Hindlimb muscle (tissue), 1 donor: ENCODE measurements at places on chromosomes 1 and 21.

DNA sequence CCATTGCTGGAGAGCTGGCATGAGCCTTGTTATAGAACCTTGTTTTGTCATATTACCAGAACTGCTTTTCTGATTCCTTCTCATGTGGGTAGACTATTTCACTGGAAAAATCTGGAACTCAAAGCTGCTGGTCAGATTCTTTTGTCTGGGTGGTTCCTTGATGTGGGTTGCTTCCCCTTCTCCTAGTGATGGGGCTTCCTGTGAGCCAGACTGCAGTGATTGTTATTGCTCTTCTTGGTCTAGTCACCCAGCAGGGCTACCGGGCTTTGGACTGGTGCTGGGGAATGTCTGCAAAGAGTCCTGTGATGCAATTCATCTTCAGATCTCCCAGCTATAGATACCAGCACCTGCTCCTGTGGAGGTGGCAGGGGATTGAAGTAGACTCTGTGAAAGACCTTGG lies 59.4 kb downstream of the GPR137B start:
- no peak for DNase-seq

- peak; percentile 59 for DNase-seq
Measured at GRCh38 chr1:167935216-167936067, 1.0 kb upstream of the DCAF6 start.

DNA sequence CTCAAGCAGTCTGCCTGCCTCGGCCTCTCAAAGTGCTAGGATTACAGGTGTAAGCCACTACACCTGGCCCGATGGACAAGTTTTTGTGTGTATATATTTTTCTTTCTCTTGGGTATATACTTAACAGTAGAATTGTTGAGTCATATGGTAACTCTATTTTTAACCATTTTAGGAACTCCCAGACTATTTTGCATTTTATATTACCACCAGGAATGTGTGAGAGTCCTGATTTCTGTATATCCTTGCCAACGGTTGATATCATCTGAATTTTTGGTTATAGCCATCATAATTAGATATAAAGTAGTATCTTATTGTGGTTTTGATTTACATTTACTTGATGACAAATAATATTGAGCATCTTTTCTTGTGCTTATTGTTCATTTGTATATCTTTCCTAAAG lies 20.7 kb downstream of the FNBP1L start:
- no peak for DNase-seq

DNA sequence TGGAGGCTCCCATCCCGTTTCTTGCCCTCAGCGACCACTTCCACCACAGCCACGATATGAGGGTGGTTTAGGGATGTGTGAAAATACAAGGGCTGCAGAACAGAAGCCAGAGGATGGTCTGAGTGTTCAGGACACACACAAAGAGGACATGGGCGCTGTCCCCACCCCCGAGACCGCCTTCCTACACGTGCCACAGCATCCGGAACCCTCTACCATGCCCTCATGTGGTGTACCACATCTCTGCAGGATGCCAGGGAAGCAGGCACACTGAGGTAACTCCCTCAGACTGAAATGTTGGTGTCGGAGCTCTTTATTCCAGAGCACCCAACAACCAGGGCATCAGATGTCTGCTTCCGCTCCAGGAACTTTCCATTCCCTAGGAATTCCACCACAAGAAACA lies 23.1 kb downstream of the NPHP4 start:
- no peak for DNase-seq

- peak; percentile 55 for DNase-seq
Measured at GRCh38 chr1:52632732-52633290, at the start of gene SHISAL2A. SHISAL2A (plus strand) TSS chr1:52633168; CDS start chr1:52633494, 326 bp downstream.

DNA sequence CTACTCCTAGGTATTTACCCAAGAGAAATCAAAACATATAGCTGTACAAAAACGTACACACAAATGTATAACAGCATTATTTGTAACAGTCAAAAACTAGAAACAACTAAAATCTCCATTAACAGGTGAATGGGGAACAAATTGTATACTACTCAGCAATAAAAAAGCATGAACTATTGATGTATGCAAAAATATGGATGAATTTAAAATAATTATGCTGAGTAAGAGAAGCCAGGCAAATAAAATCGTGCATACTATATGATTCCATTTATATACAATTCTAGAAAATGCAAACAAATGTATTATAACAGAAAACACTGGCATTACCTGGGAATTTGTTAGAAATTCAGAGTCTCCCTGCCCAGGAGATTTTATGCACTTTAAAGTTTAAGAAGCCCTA lies 150.1 kb downstream of the GDAP2 start:
- no peak for DNase-seq

DNA sequence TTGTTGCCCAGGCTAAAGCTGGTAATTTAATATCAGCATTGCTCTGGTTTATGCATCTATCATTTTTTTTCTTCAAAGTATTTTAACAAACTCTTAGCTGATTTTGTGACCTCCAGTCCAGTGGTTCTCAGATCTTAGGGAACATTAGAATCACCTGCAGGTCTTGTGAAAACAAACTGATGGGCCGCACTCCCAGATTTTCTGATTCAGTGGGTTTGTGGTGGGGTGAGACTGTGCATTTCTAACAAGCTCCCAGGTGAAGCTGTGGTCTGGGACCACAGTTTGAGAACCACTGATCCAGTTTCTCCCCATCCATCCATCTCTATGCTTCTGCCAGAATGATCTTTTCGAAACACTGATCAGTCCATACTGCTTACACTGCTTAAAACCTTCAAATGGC lies 305.7 kb upstream of the USP24 start:
- DNase-seq: no peak

DNA sequence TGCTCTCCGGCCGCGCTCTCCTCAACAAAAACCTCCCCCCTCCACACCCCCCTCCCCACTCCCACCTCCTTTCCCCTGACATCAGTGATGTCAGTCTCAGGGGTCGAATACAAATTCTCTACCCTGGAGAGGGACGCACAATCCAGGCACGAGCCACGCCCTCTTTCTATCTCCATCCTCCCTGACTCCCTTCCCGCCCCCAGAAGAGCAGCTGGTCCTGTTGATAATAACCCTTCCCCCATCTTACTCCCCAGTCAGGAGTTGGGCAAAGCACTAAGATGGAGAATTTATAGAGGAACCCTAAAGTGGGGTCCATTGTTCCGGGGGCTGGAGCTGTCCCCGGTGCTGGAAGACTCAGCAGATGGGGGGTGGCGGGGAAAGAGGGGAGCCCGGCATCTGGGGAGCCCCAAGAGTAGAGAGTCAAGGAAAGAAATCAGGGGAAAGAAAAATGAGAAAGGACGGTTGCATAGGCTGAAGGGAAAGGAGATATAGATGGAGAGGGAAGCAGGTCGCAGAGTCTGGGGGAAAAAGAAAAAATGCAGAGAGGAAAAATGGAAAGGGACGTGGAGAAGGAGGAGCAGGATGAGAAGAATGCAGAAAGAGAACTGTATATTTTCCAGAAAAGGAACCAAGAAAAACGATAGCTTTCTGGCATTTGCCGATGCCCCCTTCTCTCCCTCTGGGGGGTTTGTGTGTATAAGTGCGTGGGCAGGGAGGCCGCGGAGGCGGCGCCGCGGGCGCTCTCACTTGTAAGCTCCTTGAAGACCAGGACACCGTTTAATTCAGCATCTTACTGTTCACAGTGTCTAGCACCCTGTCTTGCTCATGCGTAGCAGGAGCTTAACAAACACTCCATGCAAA lies at the start of gene CELF3:
CELF3 (minus strand) TSS at position 33 of the 861 bp plus-strand sequence. CDS start 783 bp downstream, outside the sequence.
- no peak for DNase-seq
